Activated CD4-positive, alpha-beta T cell treated with anti-CD3 and anti-CD28 coated beads for 36 hours (primary cell): ENCODE measurements at places on chromosomes 4 and X.

GRCh38 chrX:107452581-107452980, 3.1 kb downstream of the FRMPD3 start:
- DNase-seq = no peak

DNA sequence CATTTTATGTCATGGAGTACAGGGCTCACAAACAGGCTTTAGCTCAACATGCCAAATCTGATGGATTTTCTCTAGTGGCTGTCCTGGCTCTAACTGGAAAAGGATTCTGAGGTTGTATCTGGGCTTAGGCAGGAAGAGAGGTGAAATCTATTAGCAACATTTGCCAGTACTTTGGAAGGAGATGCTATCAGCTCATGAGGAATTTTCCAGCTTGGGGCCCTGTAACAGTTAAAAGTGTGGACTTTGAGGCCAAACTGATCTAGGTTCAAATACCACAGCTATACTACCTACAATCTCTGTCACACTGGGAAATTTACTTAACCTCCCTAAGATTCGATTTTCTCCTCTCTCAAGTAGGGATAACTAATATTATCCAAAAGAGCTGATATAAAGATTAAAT, 119.0 kb upstream of the HCCS start:
- no peak for DNase-seq

GRCh38 chr4:26196567-26196966, 124.2 kb upstream of the RBPJ start:
- no peak for DNase-seq

GRCh38 chr4:23036921-23037495, 344.3 kb downstream of the GBA3 start:
- DNase-seq = no peak

DNA sequence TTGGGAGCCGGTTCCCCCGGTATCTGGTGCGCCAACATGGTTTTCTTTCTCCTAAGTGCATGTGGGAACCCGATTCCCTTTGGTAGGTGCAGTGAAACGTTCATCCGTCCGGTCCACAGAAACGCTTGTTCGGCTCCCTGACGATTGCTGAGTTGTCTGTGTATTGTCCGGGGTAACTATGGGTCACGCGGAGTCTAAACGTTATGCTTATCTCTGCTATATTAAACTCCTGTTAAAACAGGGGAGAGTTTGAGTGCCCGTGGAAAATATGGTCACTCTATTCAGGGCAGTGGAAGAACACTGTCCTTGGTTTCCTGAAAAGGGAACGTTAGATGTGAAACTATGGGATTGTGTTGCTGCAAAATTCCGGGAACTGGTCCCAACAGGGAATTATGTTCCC, 32.4 kb upstream of the MGST2 start:
- no peak for DNase-seq

- no peak for DNase-seq
Observed at GRCh38 chrX:80792205-80792604, 17.5 kb downstream of the BRWD3 start.

- DNase-seq = no peak
Observed at GRCh38 chr4:110589297-110589696, 33.6 kb downstream of the PITX2 start.

DNA sequence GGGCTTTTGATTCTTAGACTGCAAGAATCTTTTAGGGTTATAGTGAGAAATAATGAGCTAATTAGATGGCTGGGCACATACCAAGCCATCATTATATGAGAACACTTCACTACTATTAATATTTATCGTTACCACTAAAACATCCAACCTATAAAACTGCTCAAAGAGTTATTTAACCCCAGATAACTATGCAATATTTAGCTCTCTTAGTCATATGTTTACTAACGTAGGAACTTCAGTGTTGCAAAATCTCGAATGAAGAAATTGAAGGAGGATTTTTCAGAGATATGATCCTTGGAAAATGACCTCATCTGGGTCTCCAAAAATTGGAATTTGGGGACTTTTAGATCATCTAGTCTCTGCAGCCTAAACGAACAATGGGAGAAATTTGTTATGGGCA, 265.0 kb upstream of the RPS6KA3 start:
- DNase-seq = no peak

GRCh38 chr4:8847764-8848163, 23.9 kb downstream of the HMX1 start:
- DNase-seq = no peak

DNA sequence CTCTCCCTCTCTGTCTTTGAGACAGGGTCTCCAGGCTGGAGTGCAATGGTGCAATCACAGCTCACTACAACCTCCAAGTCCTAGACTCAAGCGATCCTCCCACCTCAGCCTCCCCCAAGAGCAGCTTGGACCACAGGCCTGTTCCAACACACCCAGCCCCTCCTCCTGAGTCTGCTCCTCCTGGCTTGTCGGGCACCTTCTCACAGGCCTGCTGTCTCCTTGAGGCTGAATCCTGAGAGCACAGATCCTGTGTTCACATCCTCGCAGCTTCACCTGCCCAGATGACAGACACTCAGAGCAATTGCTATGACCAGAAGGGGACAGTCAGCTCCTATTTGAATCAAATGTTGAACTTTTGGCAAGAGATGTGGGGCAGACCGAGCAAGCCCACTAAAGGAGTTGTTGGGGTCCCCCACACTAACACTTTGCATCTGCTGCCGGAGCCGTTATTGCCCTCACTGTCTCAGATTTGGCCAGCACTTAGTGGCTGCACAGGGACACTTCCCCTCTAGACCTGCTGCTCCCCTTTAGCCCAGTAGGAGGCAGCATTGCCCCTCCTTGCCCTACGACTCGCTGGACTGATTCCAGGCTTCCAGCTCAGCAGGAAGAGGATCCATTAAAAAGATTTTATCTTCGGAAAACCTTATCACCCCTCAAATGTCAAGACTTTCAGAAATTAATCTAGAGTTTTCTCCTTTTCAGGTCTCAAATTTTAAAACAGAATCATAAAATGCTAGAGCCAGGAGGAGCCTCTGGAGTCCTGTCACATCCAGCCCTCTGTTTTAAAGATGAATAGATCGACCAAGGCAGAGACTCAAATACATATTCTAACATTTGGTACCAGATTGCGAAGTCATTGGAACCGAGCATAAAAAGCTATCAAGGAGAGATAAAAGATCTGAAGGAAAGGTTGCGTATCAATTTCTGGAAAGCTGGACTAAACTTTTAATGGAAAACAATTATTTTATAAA, 113.7 kb downstream of the USP46 start:
- DNase-seq = peak; percentile 76
